ENCODE measurements at places on chromosomes 6 and 20.

DNA sequence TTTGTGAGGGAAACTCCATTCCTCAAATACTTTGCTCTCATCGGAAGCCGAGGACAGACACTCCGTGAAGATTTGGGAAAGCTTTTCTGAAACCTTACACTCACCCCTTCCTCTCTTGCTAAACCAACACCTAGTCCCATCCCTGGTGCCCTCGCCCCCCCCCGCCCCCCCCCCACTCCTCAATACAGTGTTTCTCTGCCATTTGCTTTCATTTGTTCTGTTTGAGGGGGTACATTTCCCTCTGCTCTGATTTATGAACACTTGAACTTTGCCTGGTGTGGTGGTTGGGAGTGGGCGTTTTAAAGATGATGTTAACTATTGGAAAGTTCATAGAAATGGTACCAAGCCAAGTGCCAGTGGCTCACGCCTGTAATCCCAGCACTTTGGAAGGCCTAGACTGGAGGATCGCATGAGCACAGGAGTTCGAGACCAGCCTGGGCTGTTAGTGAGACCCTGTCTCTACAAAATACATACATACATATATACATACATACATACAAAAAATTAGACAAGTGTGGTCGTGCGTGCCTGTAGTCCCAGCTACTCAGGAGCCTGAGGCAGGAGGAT lies 1.1 kb downstream of the RAB32 start:
- no peak for DNase-seq

GRCh38 chr6:93123585-93123984 lies 295.8 kb downstream of the EPHA7 start:
- DNase-seq, result no peak

DNA sequence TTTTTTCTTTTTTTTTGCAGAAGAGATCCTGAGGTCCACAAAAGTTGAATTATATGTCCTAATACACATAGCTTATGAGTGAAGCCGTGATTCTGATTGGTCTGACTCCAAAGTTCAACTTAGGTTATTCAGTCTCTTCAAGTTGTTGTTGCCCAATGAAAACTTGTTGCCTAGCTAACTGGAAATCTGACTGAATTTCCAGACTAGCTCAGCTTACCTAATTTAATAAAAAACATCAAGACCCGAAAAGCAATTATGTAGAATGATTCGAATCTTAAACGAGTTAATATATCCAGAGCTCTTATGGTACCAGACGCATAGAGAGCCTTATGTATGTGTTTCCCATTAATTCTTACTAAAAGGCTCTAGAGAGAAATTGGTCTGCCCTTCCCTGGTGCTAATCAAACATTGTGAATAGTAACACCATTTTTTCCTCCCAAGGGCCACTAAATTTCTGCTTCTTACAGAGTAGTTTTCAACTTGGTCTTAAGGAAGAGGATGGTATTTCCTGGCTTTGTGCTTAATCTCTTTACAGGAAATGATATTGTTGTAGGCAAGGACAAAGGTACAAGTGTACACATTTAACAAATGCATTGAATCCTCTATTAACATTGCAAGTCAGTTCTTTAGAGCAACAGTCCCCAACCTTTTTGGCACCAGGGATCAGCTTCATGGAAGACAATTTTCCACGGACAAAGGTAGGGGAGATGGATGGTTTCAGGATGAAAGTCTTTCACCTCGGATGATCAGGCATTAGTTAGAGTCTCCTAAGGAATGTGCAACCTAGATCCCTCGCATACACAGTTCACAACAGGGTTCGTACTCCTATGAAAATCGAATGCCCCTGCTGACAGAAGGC lies 107.9 kb downstream of the TSHZ2 start:
- DNase-seq, result no peak

GRCh38 chr6:143283887-143284645 lies 166.4 kb downstream of the ADAT2 start:
- no peak for DNase-seq

DNA sequence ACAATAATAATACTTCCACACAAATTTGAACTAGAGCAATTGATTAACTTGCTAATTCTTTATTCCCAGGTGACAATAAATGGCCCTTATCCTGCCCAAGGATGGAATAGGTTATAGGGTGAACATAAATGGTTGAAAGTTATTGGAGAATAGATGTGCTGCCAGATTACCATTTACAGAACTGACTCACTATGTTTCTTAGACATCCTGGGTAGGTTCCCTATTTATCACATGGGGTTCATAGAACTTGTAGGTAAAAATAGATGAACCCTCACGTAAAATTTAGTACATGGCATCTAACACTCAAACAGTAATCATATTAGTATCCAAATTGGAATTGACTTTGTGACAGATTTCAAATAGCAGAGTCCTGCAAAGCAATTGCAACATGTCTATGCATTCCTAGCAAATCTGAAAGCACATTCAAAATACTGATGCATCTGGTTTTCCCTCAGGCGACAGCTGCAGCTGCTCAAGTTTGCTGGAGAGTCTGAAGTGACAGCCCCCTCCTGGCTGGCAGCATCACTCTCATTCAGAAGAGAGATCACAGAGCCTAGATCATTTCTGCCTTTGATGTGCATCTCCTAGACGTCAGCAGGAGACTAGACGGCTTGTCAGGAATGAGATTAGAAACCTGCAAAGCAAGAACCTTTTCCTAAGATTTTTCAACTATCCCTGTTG lies 80.2 kb upstream of the RNF217 start:
- no peak for DNase-seq

GRCh38 chr20:56234110-56234509 lies 14.4 kb upstream of the MC3R start:
- DNase-seq, result no peak
